ENCODE measurements at places on chromosomes 2 and 18.

DNA sequence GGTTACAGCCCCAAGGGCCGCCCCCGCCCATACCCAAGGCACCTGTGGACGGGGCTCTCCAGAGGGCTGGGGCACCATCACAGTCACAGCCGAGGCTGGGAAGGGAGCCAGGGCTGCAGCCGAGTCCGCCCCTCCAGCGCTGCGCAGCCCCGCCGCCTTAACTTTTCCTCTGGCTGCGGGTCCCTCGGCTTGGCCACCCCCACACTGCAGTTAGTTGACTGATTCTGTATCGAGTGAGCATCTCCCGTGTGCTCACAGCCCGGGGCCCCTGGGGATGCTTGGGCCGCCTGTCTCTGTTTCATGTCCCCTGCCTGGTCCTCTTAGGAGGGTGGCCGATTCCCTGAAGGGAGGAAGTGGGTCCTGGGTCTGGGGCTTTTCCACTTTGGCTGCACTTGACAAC is 33.7 kb downstream of the EMILIN2 start:
- no peak for DNase-seq

DNA sequence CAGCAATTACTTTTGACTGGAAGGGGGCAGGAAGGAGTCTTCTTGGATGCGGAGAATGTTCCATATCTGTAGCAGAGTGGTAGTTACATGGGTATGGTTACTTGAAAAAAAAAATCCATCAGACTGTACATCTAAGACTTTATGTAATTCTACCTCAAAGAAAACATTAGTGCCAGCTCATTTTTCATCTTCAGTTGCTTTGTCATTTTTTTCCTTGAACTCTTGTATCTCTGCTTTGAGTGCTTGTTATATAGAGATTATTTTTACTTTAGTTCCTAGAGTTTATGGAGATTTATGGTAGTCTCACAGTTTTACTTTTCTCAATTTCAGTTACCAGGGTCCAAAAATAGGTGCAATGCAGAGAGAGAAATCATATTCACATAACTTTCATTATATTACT is 60.0 kb upstream of the ITSN2 start:
- DNase-seq, result no peak

DNA sequence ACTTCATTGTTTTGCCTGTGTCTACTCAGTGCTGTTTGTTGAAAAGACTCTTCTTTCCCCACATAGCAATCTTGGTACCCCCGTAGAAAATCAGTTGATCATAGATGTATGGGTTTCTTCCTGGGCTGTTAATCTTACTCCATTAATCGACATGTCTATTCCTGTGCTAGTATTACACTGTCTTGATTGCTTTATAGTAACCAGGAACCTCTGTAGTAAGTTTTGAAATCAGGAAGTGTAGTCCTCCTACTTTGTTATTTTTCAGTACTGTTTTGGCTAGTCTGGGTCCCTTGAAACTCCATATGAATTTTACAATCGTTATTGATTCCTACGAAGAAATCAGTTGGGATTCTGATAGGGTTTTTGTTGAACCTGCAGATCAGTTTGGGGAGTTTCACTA is 78.8 kb upstream of the FAM136A start:
- DNase-seq, result no peak

- no peak for DNase-seq
Observed at GRCh38 chr2:177568390-177568789, 175.8 kb downstream of the AGPS start.

DNA sequence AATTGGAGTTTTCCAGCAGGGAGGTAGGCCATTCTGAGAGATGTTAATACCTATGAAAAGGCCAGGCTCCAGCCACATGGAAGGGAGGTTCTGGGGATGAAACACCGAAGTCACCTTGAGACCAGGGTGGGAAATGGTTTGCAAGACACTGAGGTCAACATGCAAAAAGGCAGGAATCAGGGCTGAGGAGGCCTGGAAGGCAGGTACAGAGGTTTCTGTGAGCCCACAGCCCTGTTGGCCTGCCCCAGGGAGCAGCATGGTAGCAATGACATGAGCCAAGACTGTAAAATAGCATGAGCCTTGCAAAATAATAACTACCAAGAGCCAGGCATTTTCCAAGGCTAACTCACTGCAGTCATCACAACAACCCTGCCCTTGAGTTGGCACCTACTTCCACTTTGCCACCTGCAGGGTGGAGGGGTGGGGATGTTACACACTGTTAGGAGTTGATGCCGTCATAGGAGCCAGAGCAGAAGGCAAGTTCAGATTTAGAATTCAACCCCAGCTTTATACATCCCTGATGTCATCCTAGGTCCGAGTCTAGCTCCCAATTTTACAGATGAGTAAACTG is 61.3 kb downstream of the ZBTB7C start:
- no peak for DNase-seq

DNA sequence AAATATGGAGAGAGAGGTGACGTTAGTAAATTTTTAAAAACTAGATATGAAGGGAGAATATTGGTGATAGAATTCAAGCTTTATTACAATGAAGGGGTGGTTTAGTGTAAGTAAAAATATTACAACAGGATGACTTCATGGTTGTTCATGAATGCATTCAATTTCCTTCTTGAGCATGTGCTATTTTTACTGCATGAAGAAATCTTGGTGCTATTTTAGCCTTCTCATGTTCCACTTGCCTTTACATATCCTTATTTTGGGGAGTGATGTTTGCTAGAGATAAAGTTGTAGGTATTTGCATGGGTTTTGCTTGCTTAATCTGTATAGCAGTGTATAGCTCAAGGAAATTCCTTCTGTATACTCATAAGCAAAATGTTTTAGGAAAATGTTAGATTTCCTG is 195.0 kb upstream of the MMADHC start:
- no peak for DNase-seq

DNA sequence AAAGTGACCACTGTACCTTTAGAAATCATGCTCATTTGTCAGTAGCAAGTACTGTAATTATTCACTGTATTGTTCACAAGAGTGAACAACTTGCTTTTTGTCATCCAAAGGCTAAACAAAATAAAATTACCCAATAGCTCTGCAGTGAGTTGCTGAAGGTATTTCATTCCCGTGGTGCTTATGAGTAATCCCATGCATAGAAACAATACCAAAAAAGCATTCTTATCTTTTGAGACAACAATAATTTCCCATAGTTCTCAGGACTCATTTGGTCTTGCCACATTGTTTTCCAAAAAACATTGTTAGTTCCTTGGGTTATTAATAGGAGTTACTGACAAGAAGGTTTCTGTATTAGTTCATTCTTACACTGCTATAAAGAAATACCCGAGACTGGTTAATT is 503.2 kb upstream of the FAM98A start:
- DNase-seq, result no peak

DNA sequence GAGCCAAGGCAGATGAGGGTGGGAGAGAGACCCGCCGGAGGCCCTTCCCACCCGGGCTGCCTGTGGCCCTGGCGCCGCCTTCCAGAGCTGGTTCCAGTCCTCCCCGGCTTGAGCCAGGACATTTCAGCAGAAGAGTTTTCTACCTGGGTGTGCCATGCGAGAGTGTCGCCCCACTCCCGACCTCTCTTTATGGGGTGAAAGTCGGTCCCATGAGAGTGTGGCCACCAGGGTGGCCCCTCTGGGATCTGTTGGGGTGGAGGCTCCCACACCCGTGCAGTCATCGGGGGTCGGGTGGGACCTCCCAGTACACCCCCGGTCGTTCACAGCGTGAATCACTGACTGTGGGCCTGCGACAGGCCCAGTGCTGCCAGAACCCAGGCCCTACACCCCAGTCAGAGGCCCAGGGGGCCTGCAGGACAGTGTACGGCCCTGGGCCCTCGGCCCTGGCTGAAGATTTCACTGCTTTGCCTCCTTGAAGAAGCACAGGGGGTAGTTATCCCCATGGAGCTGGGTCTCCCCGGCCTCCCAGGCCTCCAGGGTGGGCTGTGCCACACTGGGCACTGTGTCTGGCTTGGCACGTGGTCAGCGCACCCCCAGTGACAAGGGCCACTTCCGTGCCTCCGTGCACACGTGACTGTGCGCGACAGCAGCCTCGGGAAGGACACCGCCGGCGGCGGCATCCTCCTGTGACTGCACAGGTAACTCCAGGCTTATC is 5.9 kb downstream of the NFATC1 start:
- DNase-seq, result no peak

- no peak for DNase-seq
Observed at GRCh38 chr18:45039376-45039775, 358.7 kb downstream of the SETBP1 start.

DNA sequence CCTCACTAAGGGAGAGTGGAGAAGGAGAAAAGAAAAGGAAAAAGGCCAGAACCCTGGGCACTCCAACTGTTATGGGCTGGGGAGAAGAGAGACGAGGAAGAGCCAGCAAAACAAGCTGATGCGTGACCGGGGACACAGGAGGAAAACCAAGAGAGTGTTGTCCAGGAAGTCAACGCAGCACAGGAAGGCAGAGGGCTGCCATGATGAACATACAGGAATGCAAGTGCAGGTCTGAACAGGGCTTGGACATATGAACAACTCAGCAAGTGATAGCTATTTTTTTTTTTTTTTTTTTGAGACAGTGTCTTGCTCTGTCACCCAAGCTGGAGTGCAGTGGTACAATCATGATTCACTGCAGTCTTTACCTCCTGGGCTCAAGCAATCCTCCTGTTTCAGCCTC is 28.4 kb downstream of the SIX3 start:
- no peak for DNase-seq

GRCh38 chr2:33430077-33430476 is 46.4 kb upstream of the RASGRP3 start:
- no peak for DNase-seq

DNA sequence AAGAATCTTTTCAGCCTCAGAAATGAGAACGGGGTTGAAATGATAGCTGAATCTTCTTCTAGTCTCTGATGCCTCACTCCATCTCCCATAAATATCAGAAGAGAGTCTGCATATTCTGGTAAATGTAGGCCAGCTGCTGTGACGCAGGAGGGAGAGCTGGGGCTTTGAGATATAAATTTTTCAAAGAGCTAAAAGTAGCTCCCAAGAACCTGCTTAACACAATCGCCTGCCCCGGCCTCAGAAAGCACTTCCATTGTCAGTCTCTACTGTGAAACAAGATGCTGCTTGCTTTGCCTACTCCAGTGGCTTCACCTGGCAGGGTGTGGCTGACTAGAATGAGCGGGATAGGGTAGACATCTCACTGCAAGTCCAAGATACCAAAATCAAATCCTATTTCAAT is 105.0 kb upstream of the CCDC150 start:
- no peak for DNase-seq

GRCh38 chr2:96510931-96511595 is 5.9 kb upstream of the NEURL3 start:
- DNase-seq, result no peak

DNA sequence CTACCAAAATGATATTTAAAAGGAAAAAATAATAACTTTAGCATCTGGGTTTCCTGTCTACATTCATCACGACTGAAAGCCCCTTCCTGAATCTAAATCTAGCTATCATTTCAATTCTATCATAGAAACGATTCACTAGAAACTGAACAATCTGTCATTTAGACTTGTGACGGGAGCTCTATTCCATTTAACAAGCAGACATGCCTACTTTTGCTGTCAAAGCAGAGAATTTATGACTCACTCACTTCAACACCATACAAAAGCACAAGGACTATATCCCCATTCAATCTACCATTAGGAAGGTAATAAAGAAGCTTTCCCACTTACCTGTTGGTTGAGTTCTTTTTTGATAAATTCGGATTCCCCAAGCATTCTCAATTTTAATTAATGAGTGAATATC is 1072.3 kb downstream of the LRP1B start:
- DNase-seq, result no peak

Data from ascending aorta (tissue), 2 donors.